Gastrocnemius medialis (tissue), 4 donors: ENCODE measurements at places on chromosomes 5 and 9.

GRCh38 chr9:21778304-21778703, 24.1 kb upstream of the MTAP start:
- DNase-seq: no peak

- DNase-seq: no peak
Observed at GRCh38 chr5:149345892-149346222, 558 bp downstream of the GRPEL2 start.

DNA sequence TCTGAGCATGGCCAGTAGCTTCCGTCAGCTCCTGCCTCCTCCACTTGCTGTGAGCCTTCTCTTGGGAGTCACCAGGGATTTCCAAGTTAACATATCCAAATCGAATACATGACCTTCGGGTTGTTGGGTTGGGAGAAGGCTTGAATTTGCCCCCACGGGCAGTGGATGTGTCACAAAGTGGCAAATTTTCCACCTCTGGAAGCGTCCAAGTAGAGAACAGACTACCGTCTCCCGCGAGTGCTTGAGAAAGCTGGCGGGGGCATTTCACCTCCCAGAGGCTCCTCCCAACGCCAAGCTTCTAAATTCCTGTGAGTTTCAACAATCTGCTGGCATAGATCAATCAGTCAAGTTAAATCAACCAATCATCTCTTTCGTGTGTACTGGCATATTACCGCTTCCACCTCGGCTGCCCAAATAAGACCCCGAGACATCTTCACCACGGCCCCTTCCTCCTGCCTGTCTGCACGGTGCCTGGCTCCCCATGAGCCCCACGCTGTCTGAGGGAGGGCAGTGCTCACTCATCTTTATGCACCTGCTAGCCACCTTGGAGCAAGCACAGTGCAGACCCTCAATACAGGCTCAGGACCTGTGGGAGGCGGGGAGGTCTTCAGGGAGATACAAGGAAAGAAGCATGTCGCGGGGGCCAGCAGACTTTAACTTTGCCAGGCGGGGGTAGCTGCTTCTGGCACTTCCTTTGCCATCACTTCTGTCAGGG, 79.1 kb downstream of the MRPL36 start:
- DNase-seq: no peak

- no peak for DNase-seq
Observed at GRCh38 chr5:177372910-177373309, 11.3 kb upstream of the SLC34A1 start.

DNA sequence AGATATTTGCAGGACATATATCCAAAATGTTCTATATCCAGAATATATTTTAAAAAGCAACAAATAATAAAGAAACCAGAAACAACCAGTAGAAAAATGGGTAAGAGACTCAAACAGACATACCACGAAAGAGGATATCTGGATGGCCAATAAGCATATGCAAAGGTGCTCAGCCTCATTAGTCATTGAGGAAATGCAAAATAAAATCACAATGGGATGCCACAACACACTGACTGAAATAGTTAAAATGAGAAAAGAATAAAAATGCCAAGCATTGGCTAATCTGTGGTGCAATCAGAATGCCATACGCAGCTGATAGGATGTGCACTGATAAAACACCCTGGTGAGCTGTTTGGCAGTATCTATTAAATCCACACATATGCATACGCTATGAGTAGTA, 265.8 kb upstream of the ANKH start:
- DNase-seq: no peak

- no peak for DNase-seq
Observed at GRCh38 chr9:125674981-125675973, 31.7 kb downstream of the MAPKAP1 start.
